ENCODE measurements at places on chromosomes 3 and 15. TPM values are rescaled to one million over a fixed set of nuclear protein-coding genes. Genes with fewer than 3 reads are reported as not detected.

The KCNMB3 gene
- total RNA-seq: 3.0 TPM

The B3GALNT1 gene
- total RNA-seq: 31.4 TPM

The CYP1A1 gene
- total RNA-seq: 0.36 TPM

The EPHA3 gene
- 9.7 TPM for total RNA-seq

The MAP4 gene
- 558 TPM for total RNA-seq

GRCh38 chr15:95653361-95653805, 677.1 kb upstream of the NR2F2 start:
- no peak for DNase-seq

- no peak for DNase-seq
These were observed 379.8 kb downstream of the LPP start for GRCh38 chr3:188533612-188534357.

DNA sequence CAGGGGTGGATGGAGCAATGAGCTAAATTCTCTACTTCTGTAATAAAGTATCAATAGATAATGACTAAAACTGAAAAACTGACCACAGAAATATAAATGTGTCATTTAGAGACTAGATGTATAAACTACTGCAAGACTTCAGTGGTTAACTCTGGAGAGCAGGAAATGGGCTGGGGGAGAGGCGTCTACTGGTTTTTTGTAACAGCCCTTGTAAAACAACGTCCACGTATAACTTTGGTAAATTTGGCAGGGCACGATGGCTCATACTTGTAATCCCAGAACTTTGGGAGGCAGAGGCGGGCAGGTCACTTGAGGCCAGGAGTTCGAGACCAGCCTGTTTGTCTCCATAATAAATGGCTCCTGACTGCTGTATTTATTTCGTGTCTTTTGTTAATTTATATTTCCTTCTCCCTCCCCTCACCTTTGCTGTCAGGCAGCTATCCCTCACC, 12.5 kb downstream of the RAB27A start:
- no peak for DNase-seq

DNA sequence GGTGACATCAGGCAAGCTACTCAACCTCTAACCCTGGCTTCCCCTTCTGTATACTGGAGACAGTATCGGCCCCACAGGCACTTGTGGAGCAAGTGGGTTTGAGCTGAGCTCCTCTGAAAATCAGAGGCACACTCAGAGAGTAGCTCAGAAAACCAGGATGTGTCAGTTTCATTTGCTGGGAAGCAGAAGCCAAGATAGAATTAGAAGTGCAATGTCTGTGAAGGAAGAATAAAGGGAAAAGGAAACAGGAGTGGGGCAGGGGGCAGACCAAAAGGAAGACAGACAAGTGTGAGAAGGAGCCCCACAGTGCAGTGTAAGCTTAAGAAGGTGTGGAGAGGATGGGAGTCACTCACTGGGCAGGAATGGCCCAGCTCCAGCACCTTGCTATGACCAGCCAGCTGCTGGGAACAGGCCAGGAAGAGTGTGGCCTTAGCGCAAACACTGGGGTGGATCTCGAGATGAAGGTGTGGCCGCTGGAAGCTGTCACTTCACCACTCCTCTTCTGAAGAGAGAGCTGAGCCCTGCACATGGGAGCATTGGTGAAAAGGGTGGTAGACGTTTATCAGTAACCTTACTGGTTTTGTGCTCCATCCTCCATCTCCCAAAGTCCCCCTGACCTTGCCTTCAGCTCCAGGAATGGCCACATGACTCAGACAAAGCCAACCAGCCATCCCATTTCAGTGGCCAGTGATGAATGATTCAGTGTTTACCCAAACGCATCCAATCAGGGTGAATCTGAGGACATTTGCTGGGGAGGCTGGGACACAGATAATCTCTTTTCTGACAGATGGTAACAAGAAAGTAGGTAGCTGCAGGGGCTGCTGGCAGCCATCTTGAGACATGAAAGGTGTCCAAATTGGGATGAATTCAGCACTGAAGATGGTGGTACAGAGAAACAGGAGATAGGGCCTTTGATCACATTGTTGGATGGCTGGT, 108.4 kb downstream of the SHQ1 start:
- no peak for DNase-seq

- no peak for DNase-seq
These were observed 214.2 kb upstream of the PROK2 start for GRCh38 chr3:71998995-71999673.

GRCh38 chr3:126116526-126116925, 32.6 kb upstream of the SLC41A3 start:
- DNase-seq: peak; percentile 33

DNA sequence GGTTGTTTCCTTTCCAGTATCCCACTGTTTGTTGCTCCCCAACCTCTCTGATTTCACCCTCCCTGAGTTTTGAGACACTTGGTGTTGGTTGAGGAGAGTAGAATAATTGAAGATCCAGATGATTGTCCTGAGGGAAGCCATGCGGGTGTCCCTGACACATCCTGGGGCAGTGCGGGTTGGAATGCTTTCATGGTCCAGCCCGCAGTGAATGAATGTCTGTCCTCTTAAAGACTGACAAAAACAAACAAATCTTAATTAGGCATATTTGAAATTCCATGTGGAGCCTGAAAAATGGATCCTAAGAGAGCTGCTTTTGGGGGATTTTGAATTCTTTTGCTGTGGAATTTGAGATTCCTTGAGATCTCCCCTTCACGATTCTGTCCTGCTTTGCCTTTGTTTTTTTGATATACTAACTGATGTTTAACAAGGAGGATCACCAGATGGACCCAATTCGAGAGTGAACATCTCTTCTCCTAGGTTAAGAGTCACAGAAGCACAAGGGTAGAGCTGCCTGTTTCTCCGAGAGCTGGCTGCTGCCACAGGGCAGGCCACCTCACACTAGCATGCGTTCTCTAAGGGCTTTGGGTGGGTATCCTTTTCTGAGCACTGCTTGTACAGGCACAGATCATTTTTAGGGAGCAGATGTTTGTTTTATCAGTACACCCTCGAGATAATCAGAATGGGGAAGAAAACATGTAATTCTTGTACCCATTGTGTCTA, 47.4 kb downstream of the GPR171 start:
- DNase-seq: no peak

- DNase-seq: no peak
These were observed 9.4 kb downstream of the ITPKA start for GRCh38 chr15:41502795-41503668.

GRCh38 chr3:25033407-25034029, 394.5 kb upstream of the RARB start:
- DNase-seq: peak; percentile 47

- DNase-seq: no peak
These were observed 37.9 kb downstream of the MLH1 start for GRCh38 chr3:37031096-37031682.

DNA sequence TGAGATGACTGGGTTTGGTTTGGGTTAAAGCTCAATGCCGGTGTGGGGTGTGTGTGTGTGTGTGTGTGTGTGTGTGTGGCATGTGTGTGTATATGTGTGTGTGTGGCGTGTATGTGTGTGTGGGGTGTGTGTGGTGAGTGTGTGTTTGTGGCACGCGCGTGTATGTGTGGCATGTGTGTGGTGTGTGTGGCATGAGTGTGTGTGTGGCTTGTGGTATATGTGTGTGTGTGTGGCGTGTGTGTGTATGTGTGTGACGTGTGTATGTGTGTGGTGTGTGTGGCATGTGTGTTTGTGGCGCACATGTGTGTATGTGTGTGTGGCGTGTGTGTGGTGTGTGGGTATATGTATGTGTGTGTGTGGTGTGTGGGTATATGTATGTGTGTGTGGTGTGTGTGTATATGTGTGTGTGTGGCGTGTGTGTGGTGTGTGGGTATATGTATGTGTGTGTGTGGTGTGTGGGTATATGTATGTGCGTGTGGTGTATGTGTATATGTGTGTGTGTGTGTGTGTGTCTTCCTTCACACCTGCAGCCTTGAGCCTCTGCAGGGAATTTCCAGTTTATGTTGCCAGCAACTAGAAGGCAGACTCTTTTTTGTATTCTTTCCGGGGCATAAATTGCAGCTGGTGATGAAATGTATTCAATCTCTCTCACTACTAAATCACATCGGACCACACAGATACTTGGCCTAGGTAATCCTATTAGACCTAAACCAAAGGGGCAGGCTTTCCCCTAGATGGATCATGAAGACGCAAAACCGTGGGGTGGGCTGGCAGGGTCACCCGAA, 34.8 kb downstream of the CHRD start:
- DNase-seq: no peak

DNA sequence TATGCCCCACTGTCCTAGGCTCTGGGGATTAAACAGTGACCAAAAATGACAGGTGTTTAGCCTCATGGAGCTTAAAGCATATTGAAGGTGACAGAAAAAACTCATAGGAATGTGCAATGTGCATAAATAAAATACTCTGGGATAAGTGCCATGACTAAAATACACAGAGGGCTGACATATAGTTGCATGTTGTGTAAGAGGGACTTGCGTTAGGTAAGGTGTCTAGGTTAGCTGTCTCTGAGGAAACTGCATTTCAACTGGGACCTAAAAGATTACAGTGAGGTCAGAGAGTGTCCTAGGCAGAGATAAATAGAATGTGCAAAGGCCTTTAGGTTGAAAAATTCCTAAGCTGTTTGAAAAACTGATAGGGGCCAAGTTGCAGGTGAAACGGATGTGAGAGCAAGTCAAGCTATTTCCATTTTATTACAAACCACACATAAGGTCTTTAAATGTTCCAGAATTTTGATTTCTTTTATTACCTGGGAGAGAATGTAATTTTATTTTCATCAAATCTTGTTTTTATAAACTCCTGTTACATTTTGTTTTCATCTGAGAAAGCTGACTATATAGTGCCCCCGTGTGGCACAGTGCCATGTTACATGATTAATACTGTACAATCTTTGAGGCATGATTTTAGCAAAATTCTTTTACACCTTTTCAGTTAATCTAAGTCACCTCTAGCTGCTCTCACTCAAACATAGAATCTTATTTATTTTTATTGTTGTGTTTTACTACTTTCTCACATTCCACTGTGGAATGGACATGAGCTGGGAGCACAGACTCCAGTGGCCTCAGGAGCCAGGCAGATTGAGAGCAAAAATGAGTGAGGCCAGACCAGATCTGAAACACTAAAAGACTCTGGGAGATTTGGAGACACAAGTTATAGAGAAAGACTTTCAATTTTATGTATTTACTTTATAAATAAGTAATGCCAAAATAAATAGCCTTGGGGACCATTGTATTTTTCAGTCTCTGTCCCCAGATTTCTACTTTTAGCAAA, 259.6 kb upstream of the ZNF717 start:
- peak; percentile 46 for DNase-seq

- peak; percentile 56 for DNase-seq
These were observed 3.6 kb downstream of the CLEC3B start for GRCh38 chr3:45029661-45030060.

DNA sequence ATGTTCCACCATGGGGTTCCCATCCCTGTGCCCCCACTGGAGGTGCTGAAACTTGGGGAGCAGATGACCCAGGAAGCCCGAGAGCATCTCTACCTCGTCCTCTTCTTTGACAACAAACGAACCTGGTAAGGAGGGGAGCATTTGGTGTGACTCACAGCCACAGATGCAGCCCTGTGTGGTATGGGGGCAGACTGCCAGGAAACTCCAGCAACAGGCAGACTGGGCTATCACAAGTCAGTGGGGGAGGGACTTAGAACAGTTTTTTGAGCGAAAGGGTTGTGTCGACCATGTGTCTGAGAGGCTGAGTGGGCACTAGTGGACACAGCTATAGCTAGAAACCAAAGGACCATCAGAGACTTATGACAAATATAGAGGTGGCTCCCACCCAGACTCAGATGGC, 3.4 kb upstream of the OGG1 start:
- peak; percentile 64 for DNase-seq

DNA sequence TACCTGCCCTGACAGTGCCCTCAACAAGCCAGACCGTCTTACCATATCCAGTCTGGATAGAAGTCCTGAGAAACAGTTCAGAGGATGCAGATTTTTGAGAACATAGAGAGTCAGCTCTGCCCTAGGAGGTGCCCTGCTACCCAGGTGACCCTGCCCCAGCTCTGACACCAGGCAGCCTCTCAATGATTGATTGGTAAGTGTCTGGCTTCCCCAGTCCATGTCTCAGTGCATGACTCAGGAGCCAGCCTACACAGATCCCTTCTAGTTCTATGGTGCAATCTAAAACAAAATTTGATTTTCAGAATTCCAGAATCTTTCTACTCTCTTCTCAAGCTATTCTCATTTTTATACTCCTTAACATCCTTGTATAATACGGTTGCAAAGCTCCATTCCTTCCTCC, 292.1 kb downstream of the VPS13C start:
- no peak for DNase-seq

- no peak for DNase-seq
These were observed 261.3 kb downstream of the TBC1D5 start for GRCh38 chr3:17481116-17481515.

GRCh38 chr3:197302696-197303341, 4.4 kb upstream of the DLG1 start:
- DNase-seq: no peak

DNA sequence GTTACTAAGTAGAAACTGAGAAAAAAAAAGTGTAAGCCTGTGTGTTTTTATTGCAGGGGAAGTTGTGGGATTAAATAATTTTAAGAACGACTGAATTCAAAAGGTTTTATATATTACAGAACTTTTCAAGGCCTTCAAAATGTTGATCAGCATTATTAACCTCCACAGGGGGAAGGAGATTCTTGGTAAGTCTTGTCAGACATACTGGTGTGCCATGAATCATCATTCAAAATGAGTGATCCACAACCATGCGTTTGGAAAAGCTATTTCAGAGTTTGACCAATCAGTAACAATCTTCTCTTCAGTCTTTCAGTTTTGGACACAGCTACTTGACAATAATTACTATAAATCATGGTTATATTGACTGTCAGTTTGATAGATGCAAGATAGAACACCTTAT, 70.2 kb downstream of the ADAMTS9 start:
- no peak for DNase-seq

DNA sequence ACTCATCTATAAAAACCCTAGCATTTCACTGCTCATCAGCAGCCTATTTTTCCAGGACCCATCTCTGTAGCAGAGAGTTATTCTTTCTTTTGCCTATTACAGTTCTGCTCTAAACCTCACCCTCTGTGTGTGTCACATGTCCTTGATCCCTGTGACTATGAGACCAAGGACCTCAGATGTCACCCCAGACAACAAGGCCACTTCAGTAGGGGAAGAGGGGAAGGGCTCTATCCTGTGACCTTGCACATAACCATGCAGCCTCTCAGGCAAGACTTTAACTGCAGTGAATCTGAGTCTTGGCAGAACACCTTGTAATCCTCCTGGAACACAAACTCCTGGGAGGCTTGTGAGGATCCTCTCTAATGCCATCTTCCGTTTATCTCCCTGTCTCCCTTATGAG, 4.4 kb upstream of the ZNF589 start:
- no peak for DNase-seq

- no peak for DNase-seq
These were observed 212.4 kb downstream of the TBC1D2B start for GRCh38 chr15:77865106-77865610.

GRCh38 chr3:3082234-3082924, 27.8 kb downstream of the IL5RA start:
- no peak for DNase-seq

DNA sequence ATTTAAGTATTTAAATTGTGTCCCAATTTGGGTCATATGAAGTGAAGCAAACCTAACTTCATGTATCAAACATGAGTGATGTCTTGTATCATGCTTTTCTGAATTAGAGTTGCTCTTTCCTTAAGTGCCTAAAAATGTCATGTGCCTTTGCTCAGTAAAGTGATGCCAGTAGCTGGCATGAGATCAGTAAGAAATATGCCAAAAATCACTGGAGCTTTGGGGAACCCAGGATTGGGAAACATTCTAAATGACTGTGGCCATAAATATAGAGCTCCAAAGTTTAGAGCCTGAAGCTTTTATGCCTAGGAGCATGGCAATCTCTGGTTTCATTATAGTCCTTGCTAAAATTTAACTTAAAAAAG, 33.8 kb downstream of the RBMS3 start:
- DNase-seq: no peak

All from dorsolateral prefrontal cortex (tissue), 122 donors.